Melanocyte of skin (primary cell): ENCODE measurements at places on chromosomes 12 and 14. TPM values are rescaled to one million over a fixed set of nuclear protein-coding genes. Genes with fewer than 3 reads are reported as not detected.

KRT1 gene
- not detected in 2 replicates for total RNA-seq

GALNT16 gene
- not detected in 2 replicates for total RNA-seq

ITGB7 gene
- total RNA-seq: 2.7 and 3.4 TPM in 2 replicates

NCKAP5L gene
- total RNA-seq: 23.0 and 28.7 TPM in 2 replicates

EID3 gene
- 5.9 and 11.3 TPM in 2 replicates for total RNA-seq

RASSF9 gene
- total RNA-seq: not detected in 2 replicates

AMHR2 gene
- not detected in 2 replicates for total RNA-seq

GRIP1 gene
- 1.4 and 2.9 TPM in 2 replicates for total RNA-seq

LBHD2 gene
- total RNA-seq: not detected in 2 replicates

LRTM2 gene
- not detected in 2 replicates for total RNA-seq

LRRC9 gene
- not detected in 2 replicates for total RNA-seq

MUCL1 gene
- not detected in 2 replicates for total RNA-seq

SALL2 gene
- total RNA-seq: 1.7 and 3.1 TPM in 2 replicates

YBX3 gene
- 120 and 168 TPM in 2 replicates for total RNA-seq

PELI2 gene
- total RNA-seq: 9.0 and 11.7 TPM in 2 replicates

WNT1 gene
- not detected in 2 replicates for total RNA-seq

SYCP3 gene
- 0.15 and 0.67 TPM in 2 replicates for total RNA-seq

BIN2 gene
- not detected in 2 replicates for total RNA-seq

NID2 gene
- 1.0 and 4.7 TPM in 2 replicates for total RNA-seq

NTF3 gene
- total RNA-seq: not detected in 2 replicates

SMIM41 gene
- total RNA-seq: not detected in 2 replicates

PTCSC3 gene
- not detected in 2 replicates for total RNA-seq

BAG5 gene
- 31.6 and 34.5 TPM in 2 replicates for total RNA-seq

KRT78 gene
- not detected in 2 replicates for total RNA-seq

MGP gene
- total RNA-seq: not detected in 2 replicates

GPR135 gene
- 0.69 and 3.6 TPM in 2 replicates for total RNA-seq

USP44 gene
- total RNA-seq: 0.33 and 0.46 TPM in 2 replicates

OAS2 gene
- total RNA-seq: 133 and 344 TPM in 2 replicates

MMP19 gene
- total RNA-seq: under 0.01 TPM in 1 of 2 replicates, not detected in the other

PNP gene
- 26.8 and 30.2 TPM in 2 replicates for total RNA-seq

ADCY4 gene
- total RNA-seq: under 0.01 and 0.46 TPM in 2 replicates

NEUROD4 gene
- not detected in 2 replicates for total RNA-seq

PARPBP gene
- total RNA-seq: 12.0 and 12.7 TPM in 2 replicates
